ENCODE measurements at places on chromosomes 11 and 22.

DNA sequence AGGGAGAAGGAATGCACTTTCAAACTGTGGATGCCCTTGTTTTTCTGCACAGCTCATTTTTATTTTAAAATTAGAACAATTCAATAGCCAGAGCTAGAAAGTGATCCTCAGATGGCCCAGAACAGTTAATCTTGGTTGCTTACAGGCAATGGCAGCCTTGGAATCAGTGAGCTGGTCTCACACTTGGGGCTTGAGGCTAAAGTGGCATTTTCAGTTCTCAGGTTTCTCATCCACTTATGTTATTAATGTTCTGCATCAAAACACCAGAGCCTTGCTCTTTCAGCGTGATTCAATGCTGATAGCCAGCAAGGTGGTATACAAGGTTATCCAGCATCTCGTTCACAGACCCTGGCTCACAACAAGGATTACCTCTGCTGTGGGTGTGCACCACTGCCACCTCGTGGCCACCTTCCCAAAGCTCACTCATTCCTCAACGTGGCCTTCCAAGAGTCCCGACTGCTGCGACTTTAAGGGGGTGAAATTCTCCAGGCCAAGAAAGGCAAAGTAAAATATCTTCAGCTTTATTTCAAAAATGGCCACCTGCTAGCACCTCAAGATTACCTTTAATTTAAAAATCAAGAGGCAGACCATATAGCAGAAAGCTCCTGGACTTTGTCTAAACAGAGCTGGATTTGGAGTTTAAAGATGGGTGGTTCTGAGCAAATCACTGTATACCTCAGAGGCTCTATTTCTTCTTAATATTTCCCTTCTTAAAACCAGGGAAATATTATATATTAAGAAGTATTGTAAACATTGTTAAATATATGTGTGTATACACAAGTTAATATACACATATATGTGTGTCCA, 34.2 kb upstream of the FSHB start:
- peak; percentile 44 for DNase-seq

DNA sequence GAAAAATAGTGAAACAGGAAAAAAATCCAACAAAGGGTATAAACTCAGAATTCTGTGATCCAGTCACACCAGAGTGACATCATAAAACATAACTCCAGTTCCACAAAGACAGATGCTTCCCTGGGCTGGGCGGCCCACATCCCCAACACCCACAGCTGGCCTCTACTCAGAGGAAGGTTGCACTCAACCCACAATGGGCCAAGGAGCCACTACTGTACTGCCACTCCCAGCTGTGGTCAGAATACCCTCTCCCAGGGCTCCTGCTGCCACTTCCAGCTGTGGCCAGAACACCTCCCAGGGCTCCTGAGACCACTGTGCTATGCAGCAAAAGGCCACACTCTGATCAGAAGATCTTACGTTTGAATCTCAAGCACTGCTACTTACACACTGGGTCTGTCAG, 18.3 kb downstream of the SMCO4 start:
- DNase-seq, result no peak

GRCh38 chr22:45552580-45553350, 50.1 kb downstream of the FBLN1 start:
- DNase-seq, result no peak

GRCh38 chr11:5705688-5706087, 16.1 kb downstream of the TRIM22 start:
- no peak for DNase-seq

DNA sequence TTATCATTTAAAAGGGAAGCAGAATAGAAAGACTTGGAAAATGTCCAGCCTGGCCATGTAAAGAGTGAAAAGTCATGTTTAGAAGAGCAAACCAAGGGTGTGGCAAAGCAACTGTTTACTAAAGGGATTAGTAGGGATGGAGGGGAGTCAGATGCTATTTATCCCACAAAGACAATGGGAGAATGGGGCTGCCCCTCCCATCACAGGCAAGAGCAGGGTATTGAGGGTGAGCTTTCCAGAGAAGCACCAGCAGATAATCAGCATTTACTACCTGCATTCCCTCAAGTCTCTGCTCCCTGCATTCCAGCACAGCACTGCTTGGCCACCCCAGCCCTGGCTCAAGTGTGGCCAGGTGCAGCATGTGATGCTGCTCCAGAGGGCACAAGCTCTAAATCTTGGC, 18.5 kb upstream of the QSER1 start:
- DNase-seq, result no peak

DNA sequence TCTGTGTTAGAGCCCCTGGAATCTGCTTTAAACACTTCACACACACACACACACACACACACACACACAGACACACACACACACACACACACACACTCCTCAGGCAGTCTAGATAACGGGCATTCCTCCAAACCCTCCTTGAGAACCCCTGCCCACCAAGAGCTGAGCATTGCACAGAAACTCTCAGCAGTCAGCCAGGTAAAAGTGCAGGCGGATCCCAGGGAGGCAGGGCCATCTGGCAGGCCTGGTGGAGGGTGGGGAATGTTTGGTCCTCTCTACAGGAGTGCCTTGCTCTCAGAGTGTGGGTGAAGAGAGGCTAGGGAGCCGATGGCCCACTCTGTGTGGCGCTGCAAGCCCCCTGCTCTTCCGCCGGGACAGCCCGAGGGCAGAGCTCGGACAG, 190.2 kb downstream of the BUD13 start:
- DNase-seq, result peak; percentile 34

DNA sequence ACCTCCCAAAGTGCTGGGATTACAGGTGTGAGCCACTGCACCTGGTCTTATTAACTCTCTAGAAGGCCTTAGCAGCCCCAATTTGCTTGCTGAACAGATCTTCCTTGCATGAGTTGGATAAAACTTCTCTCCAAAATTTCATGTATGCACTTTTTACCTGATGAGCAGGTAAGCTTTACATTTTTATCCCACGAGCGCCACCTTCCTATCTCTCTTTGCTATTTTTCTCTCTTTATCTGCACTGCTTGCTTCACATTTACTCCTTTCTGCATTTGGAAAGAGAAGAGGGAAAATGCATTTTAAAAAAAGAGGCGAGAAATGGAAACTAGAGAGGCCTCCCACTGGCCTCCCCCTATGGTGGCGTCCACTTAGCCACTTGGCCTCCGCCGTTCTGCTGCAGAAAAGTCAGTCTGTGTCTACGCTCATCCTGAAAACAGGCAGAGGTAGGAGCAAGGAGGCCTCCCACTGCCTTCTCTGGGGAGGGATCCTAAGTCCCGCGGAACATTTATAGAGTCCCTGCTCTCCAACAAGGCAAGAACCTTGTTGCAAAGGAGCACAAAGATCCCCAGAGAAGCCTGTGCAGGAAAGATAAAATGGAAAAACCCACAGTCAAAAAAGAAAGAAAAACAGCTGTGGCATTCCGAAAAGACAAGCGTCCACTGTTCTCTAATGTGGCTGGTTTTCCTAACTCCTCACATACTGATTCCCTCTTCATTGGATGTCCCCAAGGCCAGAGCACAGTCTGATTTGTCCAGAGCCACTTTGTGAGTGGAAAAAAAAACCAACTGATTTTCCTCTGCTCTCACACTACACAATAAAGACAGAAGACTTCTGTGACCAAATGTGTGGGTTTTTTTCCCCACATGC, 62.2 kb upstream of the INCENP start:
- no peak for DNase-seq

DNA sequence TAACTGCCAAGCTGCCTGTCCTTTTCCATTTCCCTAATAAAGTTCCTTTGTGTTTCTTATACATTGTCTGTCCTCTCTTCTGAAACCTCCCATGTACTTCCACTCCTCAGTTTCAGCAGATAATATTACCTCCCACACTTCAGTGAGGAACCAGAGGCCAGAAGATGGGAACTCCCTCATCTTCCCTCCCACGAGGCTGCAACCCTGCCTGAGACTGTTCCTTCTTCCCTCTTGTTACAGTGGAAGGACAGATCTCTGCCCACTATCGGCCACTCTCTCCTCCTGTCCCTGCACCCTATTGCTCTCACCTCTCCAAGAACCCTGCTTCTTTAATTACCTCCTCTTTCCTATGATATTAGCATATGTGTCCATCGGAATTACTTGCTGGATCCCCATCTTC, 38.1 kb upstream of the SWAP70 start:
- no peak for DNase-seq

DNA sequence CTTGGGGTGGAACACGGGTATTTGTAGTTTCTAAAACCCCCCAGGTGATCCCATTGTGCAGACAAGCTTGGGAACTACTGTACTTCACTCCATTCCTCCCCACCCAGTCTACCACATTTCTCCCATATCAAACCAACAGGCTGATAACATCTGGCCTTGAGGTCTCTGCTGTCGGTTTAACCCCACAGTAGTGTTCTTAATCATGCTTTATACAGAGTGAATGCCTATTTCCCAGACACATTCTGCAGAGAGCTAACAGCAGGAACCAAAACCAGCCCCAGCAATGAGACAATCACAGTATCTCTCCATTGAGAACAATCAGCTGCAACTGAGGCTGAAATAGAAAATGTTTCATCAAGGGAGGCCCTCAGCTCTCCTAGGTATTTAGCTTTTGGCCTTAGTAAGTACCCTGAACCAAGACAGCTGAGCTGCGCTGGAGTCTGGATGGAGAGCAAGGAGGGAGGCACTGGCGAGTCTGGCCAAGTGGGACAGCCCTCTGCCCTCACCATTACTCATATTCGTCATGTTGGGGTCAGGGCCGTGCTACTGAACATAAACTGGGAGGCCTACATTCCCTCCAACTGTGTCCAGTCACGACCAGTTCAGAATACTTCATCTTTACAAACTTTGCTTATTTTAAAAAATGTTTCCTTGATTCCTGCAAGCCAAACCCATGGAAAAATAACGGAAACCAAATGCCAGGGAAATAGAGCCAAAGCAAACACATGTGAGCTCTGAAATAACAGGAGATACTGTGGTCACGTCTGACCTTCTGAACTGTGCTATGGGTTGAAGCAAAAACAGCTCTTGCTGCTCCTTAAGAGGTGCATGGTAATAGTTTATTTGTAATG, 81.0 kb downstream of the CCDC34 start:
- DNase-seq, result no peak

GRCh38 chr22:44994399-44995104, 15.3 kb downstream of the PHF21B start:
- DNase-seq, result no peak

Data from NCI-H1417 (cell line).